ENCODE measurements at places on chromosomes 7 and 10.

DNA sequence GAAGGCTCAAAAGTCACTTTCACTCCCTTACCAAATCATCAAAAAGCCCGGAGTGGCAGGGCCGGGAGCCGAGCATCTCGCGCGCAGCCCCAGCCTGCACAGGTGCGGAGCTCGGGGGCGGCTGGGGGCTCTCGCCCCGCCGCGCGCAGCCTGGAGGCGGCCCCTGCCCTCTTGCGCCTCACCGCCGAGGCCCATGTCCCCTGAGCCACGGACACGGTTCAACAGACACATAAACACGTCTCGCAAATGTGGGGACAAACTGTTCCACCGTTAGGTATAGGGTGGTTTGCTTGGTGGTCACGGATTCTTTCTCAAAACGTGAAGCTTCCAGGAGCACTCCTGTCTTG, 700 bp downstream of the GSAP start:
- DNase-seq = no peak

DNA sequence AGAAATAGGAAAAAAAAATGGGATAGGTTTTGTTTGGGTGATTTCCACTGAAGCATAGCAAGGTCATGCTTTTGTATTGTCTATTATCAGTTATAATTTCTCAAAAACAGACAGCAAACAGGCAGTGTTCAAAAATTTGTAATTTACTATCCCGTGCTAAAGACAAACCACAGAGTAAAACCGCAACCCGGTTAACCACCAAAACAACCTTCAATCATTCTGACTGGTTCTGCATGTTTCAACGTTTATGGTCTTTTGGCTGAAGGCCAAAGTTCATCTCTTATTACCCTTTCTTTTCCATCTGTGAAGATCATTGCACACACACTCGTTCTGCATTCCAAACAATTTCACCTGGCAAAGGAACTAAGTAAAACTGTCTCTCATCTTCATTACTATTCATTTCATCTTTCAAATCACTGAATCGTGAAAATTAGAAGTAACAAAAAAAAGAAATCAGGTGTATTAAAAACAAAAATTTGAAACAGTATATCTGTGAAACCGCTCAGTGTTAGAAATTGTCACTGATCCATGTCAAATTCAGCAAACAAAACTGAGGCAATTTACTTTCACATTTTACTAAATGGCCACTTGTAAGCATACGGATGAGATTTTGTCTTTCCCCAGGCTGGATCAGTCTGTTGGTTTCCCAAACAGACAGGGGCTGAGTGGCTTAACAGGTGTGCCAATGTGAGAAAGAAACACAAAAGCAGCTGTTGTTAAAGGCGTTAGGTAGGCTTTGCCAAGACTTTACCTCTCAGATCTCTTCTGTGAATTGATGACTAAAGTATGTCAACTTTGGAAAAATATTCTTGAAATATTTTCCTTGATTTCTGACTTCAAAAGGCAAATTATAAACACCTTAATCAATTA, 539.6 kb downstream of the CNTNAP2 start:
- DNase-seq = peak; percentile 75

GRCh38 chr10:118965645-118966044, 63.9 kb upstream of the NANOS1 start:
- no peak for DNase-seq

- DNase-seq = no peak
Measured at GRCh38 chr10:78630944-78631838, 437.6 kb upstream of the ZMIZ1 start.

DNA sequence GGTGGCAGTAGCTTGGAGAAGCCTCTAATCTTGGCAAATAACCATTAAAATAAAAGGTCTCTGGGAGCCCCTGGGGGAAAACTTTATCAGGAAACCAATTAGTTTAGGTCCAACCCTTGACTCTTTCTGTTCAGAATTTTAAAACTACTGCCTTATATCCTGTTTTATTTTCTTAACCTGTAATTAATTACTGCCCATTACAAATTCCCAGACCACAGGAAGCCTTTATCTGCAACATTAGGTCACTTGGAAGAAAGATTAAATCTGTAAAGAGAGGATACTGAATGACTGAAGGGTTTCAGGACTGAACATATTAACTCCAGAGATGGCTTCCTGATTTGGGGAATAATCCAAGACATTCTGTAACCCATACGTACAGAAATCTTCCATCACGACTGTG, 320.5 kb upstream of the SORCS1 start:
- DNase-seq = no peak

GRCh38 chr10:31242902-31243301, 76.1 kb upstream of the ZEB1 start:
- no peak for DNase-seq

DNA sequence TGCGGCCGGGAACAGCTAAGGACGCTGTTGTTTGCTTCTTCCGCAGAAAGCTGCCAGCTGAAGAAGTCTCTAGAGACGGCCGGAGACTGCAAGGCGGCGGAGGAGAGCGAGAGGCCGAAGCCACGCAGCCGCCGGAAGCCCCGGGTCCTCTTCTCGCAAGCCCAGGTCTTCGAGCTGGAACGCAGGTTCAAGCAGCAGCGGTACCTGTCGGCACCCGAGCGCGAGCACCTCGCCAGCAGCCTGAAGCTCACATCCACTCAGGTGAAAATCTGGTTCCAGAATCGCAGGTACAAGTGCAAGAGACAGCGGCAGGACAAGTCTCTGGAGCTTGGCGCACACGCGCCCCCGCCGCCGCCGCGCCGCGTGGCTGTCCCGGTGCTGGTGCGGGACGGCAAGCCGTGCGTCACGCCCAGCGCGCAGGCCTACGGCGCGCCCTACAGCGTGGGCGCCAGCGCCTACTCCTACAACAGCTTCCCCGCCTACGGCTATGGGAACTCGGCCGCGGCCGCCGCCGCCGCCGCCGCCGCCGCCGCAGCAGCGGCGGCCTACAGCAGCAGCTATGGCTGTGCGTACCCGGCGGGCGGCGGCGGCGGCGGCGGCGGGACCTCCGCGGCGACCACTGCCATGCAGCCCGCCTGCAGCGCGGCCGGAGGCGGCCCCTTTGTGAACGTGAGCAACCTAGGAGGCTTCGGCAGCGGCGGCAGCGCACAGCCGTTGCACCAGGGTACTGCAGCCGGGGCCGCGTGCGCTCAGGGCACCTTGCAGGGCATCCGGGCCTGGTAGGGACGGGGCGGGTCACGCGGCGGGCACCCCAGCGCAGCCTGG, 2.4 kb downstream of the NKX2-3 start:
- no peak for DNase-seq

DNA sequence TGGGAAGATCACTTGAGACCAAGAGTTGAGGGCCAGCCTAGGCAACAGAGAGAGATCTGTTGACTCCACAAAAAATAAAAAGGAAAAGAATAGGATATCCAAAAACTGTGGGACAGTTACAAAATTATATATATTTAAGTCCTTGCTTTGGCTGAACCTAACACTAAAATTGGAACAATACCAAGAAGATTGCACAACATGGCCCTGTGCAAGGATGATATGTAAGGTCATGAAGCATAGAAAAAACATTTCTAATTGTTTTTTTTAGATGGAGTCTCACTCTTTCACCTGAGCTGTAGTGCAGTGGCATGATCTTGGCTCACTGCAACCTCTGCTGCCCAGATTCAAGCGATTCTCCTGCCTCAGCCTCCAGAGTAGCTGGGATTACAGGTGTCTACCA, 139.0 kb downstream of the TPST1 start:
- DNase-seq = no peak

DNA sequence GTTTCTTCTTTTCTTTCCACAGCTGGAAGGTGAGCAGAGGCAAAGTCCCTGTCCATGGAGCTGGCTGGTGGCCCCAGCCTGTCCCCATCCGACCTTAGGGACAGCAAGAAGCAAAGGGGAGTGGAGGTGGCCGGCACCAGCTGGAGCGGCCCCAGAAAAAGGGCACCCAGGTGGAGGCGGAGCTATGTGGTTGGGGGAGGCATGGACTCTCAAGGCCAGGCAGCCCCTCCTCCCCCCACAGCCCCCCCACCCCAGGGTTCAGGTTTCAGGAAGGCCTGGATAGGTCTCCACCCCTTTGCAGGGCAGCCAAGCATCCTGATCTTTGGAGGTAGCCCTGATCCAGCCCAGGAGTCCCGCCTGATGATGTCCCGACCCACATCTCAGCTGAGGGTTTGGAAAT, at the start of gene SSC4D:
Gene SSC4D, minus strand, starts transcription at position 161 of the 400 bp plus-strand sequence. CDS start 5,258 bp downstream, outside the sequence.
- DNase-seq = no peak

DNA sequence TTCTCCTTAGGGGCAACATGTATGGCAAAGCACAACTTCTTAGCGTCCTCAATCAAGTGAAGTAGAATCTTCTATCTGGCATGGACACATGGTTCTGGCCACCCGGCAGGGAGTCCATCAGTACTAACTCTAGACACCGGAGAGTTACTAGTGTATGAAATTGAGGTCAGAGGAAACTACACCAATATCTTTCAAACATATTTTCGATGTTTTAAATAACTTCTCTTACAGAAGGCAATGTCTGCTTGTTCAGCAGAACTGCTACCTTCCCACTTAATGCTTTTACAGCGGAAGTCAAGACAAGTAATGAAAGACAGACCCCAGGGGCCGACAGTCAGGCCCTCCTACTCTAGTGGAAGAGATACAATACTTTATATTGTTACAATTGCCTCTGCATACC, 89.9 kb downstream of the RNF216 start:
- DNase-seq = no peak

DNA sequence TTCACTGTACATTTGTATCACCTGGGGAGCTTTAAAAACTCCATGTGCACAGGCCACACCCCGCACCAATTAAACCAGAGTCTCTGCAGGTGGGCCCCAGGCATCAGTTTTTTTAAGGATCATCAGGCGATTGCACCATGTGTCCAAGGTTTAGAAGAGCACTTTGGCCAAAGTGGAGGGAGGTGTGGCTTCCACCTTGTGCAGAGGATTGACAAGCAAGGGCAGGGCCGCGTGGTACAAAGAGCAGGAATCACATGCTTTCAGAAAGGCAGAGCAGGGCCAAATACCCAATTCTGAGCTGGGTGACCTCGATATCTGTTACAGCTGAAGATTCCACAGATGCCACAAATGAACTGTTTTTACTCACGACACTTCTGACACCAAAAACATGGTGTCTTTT, 52.4 kb downstream of the NOC3L start:
- DNase-seq = no peak

DNA sequence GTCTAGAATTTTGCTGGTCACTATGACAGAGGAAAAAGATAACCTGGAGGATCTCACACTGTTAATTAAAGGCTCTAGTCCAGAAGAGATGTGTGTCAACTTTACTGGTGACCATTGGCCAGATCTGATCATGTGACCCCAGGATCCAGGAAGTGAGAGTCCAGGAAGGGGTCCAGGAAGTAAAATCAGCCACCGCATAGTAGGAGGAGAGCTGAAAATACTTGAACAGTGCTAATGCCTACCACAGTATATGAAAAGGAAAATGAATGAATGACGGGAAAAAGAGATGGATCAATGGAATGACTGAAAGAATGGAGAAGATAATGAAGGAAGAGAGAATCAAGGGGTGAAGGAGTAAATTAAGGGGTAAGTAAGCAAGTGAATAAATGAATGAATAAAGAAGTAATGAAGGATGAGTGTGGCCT, 415.3 kb downstream of the RPS24 start:
- no peak for DNase-seq

GRCh38 chr7:147311336-147311735, 1194.7 kb downstream of the CNTNAP2 start:
- no peak for DNase-seq

GRCh38 chr7:129266181-129266580, 41.4 kb downstream of the AHCYL2 start:
- DNase-seq = no peak

DNA sequence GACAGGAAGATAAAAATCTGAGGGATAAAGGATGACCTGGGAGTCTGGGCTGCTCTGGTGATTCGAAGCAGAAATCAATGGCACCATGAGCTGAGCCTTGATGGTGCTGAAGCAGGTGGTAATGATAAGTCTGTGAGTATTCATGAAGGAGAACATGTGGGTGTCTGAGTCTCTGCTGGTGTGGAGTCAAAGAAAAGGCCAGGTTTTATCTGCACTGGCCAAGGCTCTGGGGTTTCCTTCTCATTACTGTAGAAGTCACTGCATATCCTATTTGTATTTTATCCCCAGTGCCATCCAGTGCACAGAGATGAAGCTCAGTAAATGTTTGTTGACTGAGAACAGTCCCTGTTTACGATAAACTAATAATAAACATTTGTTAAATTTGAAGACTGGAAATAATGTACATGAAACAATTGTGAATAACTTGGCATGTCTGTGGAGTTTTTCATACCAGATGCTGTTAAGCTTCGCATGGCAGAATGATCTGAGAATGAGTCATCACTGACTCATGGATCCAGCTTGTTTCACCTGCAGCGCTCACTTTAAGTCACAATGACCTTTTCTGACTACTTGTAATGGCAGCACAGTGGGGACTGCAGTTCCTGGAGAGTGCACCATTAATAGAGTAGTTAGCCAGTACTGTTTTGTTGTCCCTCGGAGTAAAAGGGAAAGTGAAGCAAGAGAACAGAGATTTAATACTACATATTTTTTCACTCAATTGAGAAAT, 538.5 kb downstream of the HTR7 start:
- DNase-seq = no peak

DNA sequence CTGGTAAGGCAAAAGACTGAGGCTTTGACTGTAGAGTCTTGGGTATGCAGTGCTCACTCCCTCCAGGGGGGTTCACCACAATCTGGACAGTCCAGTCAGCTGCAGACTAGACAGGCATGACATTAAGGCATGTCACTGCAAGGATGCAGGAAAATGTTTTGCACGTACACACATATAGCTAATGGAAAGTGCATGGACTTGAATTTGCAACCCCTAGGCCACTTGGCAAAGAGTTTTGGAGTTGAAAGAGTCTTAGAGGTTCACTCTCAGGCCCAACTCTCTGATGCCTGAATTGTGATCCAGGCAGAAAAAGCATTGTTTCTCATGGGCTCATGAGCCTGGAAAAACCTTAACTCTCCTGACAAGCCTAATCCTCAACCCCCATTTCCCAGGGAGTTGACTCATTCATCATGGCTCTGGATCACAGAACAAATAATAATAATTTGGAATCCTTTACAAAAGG, 51.9 kb downstream of the LAMB4 start:
- no peak for DNase-seq

DNA sequence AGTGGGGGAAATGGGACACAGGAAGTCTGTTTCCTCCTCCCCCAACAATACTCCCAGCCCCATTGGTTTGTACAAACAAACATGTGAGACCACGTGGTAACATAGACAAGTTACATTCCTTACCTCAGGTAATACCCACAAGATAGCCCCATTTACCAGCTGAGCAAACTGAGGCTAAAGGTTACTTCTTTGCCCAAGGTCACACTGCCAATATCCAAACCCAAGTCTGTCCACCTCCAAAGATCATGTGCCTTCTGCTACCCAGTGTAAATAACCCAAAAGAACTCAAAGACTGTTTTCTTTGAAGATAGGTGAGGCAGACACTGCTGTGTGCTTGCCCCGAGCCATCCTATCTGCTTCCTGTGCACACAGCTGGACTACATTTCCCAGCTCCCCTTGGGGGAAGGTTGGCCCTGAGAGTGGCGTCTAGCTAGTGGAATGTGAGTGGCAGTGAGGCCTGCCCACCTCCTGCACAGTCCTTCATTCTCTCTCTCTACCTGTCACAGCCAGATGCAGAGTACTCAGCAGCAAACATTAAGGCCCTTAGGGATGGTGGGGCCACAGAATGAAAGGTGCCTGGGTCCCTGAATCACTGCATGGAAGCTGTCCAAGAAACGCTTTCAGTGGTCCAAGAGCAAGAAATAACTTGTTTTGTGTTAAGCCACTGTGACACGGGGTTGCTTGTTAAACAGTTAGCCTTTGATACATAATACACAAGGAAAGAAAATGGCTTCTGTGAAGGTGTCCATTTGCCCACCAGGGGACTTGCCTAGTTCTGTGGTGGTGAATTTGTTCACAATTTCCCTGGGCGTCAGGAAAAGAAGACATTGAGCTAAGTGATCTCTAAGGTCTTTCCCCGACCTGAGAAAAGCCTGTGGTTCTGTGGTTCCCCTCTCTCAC, 257.7 kb upstream of the NFE2L3 start:
- DNase-seq = no peak

All from NCI-H1436 treated with DMSO at 0.1 percent for 48 hours (cell line).